ENCODE measurements at places on chromosomes 13 and 19.

DNA sequence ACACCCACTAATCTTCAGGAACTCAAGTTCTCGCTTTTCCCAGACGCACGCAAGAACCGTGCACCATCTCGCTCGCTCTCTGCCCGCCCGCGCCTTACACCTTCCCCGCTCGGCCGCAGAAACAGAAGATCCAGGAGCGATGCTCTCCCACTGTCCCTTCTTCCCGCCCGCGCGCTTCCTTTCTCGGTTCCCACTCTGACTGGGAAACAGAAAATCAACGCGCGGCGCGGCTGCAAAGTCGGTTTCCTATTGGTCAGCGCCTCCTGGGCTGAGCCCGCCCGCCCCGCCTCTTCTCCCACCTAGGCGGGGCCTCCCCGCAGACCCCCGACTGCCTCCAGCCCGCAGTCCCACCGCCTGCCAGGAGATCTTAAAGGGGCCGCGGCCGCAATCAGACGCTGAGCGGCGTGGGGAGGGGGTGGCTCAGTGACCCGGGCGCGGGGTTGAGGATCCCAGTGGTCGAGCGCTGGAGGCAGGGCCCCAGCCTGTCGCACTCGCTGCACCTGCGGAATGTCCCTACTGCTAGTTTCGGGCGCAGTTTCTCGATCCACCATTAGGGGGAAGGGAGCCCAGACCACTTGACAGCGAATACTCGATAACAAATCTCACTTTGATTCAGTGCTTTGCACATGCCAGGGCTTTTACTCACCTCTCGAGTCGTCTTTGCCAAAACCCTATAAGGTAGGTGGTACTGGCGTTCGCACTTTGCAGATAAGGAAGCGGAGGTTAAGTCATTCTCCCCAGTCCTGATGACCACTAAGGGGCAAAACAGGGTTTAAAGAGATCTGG, 700 bp upstream of the SLC25A23 start:
- DNase-seq = peak; percentile 93

- no peak for DNase-seq
Observed at GRCh38 chr13:105907319-105908019, 628.0 kb downstream of the EFNB2 start.

- no peak for DNase-seq
Observed at GRCh38 chr19:27971869-27972268, 1241.1 kb downstream of the UQCRFS1 start.

DNA sequence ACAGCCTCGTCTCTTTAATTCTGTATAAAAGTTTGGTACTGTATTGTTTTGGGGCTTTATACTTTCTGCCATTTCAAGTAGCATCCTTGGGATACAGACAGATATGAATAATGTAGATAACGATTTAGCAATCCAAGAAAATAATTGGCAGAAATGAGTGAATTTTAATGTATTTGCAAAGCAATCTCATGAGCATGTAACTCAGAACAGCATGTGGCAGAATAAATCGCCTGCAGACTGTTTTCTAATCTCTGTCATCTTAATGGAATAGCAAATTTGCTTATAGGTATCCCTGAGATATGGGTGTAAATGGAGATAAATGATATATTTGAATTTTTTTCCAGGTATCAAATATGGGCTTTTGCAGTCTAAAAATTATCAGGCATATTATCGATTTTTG, 166.0 kb downstream of the GPC5 start:
- no peak for DNase-seq

DNA sequence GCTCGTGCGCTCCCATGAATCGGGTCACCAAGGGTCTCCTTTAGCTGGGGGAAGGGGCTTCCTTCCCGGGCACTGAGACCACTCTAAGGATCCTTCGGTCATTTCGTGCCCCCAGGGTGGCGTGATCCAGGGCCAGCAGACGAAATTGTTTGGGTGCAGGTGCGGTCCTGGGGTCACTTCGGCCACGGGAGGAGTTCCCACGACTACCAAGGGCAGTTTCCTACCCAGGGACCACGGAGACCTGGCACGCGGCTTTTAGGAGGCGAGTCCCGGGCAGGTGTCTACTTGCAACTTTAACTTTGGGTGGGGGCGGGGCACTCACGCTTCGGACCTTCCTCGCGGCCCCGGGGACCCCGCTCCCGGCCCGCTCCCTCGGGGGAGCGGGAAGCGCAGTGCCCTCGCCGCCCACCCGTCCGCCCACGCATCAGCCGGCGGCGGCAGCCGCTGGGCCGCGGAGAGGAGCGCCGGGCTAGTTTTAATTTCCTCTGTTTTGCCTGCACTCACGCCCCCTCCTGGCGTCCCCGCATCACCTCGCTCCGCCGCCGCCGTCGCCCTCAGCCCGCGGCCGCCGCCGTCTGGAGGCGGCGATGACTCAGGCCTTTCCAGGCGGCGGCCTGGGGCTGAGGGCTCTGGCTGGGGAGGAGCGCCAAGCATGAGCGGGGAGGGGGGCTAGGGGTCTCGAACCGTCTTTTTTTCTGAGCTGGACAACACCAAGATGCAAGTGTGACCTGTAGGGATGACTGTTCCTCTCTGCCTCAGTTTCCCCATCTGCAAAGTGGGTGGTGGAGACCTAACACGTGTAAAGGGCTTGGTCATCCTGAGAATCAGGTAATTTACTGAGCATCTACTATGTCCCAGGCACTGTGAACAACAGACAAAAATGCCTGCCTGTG, 21.8 kb downstream of the OLFM2 start:
- peak; percentile 81 for DNase-seq

DNA sequence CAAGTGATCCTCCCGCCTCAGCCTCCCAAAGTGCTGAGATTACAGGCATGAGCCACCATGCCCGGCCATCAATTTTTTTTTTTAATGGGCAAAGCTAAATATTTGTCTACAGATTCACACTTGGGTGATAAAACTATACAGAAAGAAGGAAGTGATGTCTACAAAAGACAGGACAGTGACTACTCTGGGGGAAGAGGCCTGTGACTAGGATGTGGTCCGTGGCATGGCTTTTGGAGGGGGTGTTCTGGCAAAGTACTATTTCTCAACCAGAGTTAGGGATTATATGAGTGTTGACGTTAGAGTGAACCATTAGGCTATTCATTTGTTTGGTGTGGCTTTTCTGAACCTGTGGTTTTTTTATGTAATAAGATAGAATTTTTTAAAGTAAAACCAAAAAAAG, 42.7 kb downstream of the INSR start:
- peak; percentile 73 for DNase-seq

- peak; percentile 96 for DNase-seq
Observed at GRCh38 chr13:110561344-110562035, at the start of gene RAB20. Gene RAB20 (minus strand): TSS chr13:110561722. CDS start chr13:110561519, 203 bp downstream.

- no peak for DNase-seq
Observed at GRCh38 chr13:98048265-98048664, 94.6 kb upstream of the FARP1 start.

DNA sequence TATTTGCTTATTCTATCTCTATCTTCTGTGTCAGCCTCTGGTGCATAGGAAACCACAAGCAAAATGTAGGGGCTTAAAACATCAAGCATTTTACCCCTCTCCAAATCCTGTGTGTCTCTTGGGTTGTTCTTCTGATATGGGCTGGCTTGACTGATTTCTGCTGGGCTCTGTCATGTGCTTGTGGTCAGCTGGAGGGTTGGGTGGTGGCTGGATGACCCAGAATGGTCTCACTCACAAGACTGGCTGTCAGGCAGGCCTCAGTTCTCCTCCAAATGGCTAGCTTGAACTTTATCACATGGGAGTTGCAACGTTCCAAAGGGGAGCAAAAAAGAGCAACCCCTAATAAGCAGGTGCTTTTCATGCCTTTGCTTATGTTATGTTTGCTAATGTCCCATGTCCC, 9.6 kb upstream of the LYPD5 start:
- peak; percentile 49 for DNase-seq

DNA sequence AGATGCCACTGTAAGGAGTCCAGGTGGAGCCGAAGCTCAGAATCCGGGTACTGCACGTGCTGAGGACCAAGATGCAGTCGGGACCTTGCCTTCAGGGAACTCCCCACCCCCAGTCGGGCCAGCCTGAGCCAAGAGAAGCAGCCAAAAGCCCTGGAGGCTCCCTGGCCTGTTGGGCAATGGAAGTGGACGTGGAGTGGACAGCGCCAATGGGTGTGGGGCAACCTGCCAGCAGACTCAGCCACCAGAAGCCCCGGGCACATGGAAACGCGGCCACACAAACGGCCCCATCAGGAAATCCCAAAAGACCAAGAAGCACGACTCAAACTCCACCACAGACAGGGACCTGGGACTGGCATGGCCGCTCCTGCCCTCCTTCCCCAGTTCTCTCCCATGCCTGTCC, 30.0 kb upstream of the KCTD15 start:
- DNase-seq = no peak

DNA sequence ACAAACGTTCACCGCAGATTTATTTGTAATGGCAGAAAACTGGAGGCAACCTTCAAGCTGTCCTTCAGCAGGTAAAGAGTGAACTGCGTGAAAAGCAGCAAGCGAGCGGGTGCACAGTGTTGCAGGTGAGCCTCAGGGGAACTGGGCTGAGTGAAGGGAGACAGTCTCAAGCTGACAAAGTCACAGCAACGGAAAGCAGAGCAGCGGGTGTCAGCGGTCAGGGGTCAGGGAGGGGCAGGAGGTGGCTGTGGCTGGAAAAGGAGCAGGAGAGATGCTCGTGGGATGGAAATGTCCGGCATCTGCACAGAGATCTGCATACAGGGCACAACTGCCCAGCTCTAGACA, 8.5 kb upstream of the RASA3 start:
- DNase-seq = no peak

- no peak for DNase-seq
Observed at GRCh38 chr13:80400865-80401426, 60.0 kb upstream of the SPRY2 start.

- DNase-seq = peak; percentile 43
Observed at GRCh38 chr19:2719920-2720776, 1.0 kb downstream of the DIRAS1 start.

DNA sequence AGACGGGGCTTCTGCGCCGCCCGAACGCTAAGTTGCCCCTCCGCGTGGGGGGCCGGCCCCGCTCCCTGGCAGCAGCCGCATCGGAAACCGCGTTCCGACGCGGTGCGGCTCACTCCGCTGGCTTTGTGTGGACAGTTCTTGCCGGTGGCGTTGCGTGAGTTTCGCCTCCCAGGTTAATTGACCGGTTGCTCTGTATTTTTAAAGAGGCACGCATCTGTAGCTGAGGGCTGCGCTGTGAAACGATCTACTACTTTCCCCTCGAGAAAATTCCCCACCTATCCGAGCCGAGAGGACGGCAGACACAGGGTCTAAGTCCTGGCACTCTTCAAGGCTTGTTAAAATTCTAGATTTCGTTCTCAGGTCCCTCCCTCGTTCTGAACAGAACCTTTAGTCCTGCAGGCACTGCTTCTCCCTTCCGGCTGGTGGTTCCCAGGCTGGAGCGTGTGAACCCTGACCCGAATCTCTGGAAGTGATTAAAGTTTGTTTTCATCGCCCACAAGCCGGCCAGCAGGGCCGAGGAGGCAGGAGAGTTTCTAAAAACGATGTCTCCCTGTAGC, 933 bp downstream of the ARHGEF7 start:
- DNase-seq = no peak

DNA sequence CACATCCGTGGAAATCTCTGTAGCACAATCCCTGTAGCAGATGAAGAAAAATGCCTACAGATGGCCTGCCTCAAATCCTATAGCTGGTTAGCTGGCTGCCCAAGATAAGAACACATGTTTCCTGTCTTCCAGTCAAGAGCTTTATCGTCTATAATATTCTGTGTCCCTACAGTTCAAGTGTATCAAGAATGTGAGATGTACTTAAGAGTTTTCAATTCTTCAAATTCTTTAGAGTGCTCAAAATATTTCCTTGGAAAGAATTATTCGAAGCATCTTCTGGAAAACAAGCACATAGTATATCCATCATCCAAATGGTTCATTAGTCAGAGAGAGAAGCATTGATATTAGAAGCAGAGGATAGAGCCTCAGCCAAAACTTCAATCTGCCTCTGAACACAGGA, 239.8 kb downstream of the COG6 start:
- DNase-seq = no peak

DNA sequence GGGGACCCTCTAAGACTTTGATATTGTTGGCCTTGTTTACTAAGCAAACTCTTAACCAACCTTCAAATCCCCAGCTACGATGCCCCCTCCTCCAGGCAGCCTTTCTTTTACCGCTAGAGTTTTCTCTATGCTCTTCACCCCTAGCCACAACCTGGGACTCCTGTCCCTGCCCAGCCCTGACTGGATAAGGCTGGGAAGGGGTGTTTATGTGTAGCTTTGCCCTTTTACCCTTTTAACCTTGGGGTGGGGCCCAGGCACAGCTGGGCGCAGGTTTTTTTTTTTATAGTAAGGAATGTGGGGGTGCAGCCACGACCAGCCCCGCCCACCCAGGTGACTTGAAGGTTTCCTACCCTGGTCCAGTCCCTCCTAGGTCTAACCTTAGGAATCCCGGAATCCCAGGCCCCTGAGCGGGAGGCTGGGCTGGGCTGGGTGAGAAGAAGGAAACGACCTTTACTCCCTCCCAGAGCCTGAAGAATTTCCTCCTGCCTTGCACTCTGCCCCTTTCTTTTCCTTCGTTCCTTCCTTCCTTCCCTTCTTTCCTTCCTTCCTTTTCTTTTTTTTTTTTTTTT, 12.2 kb downstream of the TJP3 start:
- DNase-seq = no peak

- DNase-seq = peak; percentile 69
Observed at GRCh38 chr19:1063030-1063908, 3.7 kb upstream of the ARHGAP45 start.

DNA sequence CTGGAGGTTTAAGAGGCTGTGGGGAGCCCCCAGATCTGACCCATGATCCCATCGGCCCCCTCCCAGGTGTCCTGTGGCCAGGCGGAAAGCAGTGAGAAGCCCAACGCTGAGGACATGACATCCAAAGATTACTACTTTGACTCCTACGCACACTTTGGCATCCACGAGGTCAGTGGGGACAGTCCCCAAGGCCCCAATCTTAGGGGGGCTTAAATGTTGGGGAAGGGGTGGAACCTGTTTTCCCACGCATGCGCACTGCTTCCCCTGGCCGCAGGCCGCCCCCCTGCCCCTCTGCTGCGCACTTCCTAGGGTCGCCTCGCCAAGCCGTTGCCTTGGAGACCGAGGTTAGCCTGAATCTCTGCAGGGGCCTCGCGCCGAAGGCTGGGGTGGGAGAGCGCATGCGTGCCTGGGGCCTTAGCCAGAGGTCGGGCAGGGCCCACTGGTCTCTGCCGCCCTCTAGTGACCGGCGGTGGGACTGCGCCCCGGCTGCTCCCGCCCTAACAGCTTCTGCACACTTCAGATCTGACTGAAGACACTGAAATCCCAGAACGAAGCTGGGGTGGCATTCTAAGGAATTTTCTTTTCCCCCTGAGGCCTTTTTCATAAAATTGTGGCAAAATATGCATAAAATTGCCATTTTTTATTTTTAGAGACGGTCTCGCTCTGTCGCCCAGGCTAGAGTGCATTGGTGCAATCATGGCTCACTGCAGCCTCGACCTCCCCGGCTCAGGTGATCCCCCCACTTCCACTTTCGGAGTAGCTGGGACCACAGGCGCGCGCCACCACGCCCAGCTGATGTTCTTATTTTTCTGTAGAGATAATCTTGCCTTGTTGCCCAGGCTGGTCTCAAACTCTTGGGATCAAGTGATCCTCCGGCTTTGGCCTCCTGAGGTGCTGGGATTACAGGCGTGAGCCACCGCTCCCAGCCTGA, 3.6 kb downstream of the PRMT1 start:
- DNase-seq = peak; percentile 95

Data from suppressor macrophage (primary cell).